ENCODE measurements at places on chromosomes 16 and 17. TPM values are rescaled to one million over a fixed set of nuclear protein-coding genes. Genes with fewer than 3 reads are reported as not detected.

The JPT1 gene
- 53.8 TPM for total RNA-seq

The HLF gene
- total RNA-seq: 8.2 TPM

The PDIA2 gene
- total RNA-seq: 0.47 TPM

The CBFB gene
- total RNA-seq: 69.7 TPM

The LDHD gene
- total RNA-seq: 15.0 TPM

The LGALS9B gene
- not detected for total RNA-seq

The ABR gene
- total RNA-seq: 44.8 TPM

The CCDC57 gene
- 39.7 TPM for total RNA-seq

The CHP2 gene
- total RNA-seq: 0.64 TPM

The COG7 gene
- 29.5 TPM for total RNA-seq

The CTF1 gene
- 4.8 TPM for total RNA-seq

The PRR11 gene
- total RNA-seq: 5.3 TPM

The TBX4 gene
- 0.58 TPM for total RNA-seq

The CHST4 gene
- not detected for total RNA-seq

The G6PC1 gene
- total RNA-seq: 6.0 TPM

The CLEC18A gene
- 56.1 TPM for total RNA-seq

The NPIPA8 gene
- total RNA-seq: 3.1 TPM

The HS3ST4 gene
- 0.12 TPM for total RNA-seq

The CCL7 gene
- not detected for total RNA-seq

The EFNB3 gene
- 8.7 TPM for total RNA-seq

The TBC1D3L gene
- total RNA-seq: 4.8 TPM

The TMEM114 gene
- not detected for total RNA-seq

The ANKFN1 gene
- total RNA-seq: 1.5 TPM

The CDRT15 gene
- total RNA-seq: not detected

The LPO gene
- not detected for total RNA-seq

The IRX5 gene
- 11.7 TPM for total RNA-seq

The CA5A gene
- not detected for total RNA-seq

The PKD1 gene
- 162 TPM for total RNA-seq

The OR1F1 gene
- not detected for total RNA-seq

The EME1 gene
- 3.0 TPM for total RNA-seq

The IRX3 gene
- total RNA-seq: 18.9 TPM

The BOLA2 gene
- 9.0 TPM for total RNA-seq

The PPL gene
- 22.7 TPM for total RNA-seq

The LRRC37B gene
- total RNA-seq: 26.3 TPM

The MMP28 gene
- 4.0 TPM for total RNA-seq

The SMIM5 gene
- 20.1 TPM for total RNA-seq

The TSPOAP1 gene
- total RNA-seq: 29.1 TPM

The SSTR5 gene
- total RNA-seq: 0.82 TPM

The NXPH3 gene
- 0.93 TPM for total RNA-seq

The TBC1D28 gene
- not detected for total RNA-seq

The NLRC5 gene
- total RNA-seq: 13.5 TPM

The ASGR1 gene
- total RNA-seq: 5.5 TPM

The HYDIN gene
- 17.9 TPM for total RNA-seq

The ITGAD gene
- total RNA-seq: 0.18 TPM

The RGS9 gene
- 9.5 TPM for total RNA-seq

The ORMDL3 gene
- 70.4 TPM for total RNA-seq

The SCPEP1 gene
- 49.4 TPM for total RNA-seq

The RNF157 gene
- total RNA-seq: 13.4 TPM

The ST6GALNAC2 gene
- total RNA-seq: 6.9 TPM

The TMEM235 gene
- not detected for total RNA-seq

The CNTNAP1 gene
- 13.6 TPM for total RNA-seq

The ZACN gene
- total RNA-seq: not detected

The ANTKMT gene
- 19.9 TPM for total RNA-seq

The CCL4 gene
- 6.0 TPM for total RNA-seq

The NOTUM gene
- total RNA-seq: 2.6 TPM

The CCL5 gene
- total RNA-seq: 2.2 TPM
